Ascending aorta (tissue), 2 donors: ENCODE measurements at places on chromosomes 5 and 9.

GRCh38 chr5:144141585-144141984 lies 28.9 kb downstream of the YIPF5 start:
- no peak for DNase-seq

DNA sequence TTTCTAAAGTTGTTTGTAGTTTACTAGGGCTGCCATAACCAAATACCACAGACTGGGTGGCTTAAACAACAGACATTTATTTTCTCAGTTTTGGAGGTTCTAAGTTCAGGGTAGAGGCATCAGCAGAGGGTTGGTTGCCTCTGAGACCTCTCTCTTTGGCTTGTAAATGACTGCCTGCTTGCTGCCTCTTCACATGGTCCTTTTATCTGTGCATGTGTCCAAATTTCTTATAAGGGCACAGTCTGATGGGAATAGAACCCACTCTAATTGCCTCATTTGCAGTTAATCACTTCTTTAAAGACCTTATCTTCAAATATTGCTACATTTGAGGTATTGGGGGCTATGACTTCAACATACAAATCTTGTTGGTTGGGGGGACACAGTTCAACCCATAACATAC lies 36.8 kb downstream of the GPBP1 start:
- DNase-seq: no peak

DNA sequence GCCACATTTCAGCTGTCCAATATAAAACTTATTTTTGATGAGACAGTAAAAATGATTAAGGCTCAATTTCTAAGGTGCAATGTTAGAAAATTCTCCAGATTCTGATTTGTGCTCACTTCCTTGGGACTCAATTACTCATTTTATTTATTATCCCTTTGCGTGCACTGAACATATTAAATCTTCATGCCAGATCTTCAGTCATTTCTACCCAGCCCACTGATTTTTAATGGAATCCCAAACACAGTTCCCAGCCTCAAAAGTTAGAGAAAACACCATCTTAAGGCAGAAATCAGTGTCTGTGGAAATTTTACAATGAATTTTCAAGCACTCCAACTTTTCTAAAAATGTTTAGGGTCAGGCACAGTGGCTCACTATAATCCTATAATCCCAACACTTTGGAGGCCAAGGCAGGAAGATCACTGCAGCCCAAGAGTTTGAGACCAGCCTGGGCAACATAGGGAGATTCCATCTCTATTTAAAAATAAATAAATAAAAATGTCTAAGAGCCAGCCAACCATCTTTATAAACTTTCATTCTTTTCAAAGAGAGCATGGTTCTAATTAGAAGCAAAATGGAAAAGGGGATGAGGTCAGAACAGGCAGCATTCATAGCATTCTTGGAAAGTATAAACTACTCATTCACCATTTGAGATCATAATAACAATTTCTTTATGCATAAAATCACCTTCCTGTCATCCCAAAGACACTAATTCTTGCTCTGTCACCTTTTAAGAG lies 53.7 kb downstream of the TLE1 start:
- DNase-seq: no peak

- no peak for DNase-seq
Observed at GRCh38 chr5:150694612-150695011, 6.2 kb downstream of the RBM22 start.

DNA sequence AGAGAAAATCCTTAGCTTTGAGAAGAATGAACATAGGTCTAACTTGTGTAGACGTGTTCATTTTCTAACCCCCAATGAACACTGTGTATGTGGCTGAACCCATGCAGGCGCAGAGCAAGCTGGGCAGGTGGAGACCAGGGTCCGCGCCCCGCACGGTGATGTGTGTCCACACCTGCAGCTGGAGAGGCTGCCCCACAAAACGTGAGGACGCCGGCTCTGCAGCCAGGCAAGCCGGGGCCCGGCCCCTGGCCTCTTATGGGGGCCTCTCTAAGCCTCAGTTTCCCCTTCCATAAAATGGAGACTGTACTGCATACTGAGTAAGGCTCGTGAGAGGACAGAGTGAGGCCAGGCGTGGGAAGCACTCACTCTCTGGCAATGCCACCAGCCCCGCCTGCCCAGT lies 124.7 kb upstream of the RAPGEF1 start:
- DNase-seq: no peak

DNA sequence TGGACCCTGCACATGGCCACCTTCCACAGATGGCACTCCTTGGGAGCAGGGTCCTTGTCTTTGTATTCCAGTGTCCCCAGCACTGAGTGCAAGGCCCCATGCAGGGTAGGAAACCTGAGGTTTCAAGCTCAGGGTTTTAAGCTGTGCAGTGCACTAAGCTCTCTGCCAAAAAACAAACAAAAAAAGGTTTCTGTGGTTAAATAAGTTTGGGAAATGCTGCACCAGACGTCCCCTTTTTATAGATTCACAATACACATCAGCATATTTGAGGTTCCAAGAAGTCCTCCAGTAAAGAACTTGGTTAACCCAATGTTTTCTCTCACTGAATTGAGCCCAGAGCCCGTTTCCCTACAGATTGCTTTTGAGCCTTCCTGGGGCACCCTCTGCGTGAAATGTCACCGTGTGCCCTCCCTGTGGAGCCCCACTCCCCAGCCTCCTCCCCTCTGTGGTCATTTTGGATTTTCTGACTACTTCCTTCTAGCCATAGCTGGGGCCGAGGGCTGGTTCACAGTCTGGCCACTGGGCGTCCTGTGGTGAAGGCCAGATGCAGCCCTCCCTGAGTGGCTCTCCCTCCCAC lies 17.1 kb downstream of the DELE1 start:
- DNase-seq: peak; percentile 76

- no peak for DNase-seq
Observed at GRCh38 chr5:118293378-118293777, 695.0 kb downstream of the DTWD2 start.

GRCh38 chr9:84780385-84780784 lies 110.9 kb downstream of the NTRK2 start:
- DNase-seq: no peak
